Activated naive CD4-positive, alpha-beta T cell treated with anti-CD3 and anti-CD28 coated beads, Interleukin-2, amount 50 U/mL, for 72 hours (primary cell): ENCODE measurements at places on chromosomes 5 and 9. TPM values are rescaled to one million over a fixed set of nuclear protein-coding genes. Genes with fewer than 3 reads are reported as not detected.

DNA sequence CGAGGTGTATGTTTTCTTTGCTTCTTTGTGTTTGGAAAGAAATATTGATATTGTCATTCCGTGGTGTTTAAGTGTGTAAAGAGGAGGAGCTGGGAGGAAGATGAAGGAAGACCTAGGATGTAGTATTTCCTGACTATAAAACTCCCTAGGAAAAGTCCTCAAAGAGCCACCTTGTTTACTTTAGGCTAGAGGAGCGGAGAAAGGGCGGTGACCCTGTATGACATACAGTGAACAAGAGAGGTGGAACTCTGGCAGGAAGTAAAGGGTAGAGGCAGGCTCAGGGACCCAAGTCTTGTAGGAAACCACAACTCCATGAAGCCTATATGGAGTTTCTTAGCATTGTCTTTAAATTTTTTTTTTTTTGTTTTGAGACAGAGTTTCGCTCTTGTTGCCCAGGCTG is 303.9 kb downstream of the DOCK8 start:
- DNase-seq = no peak

GRCh38 chr5:172173564-172174153 is 14.4 kb downstream of the STK10 start:
- DNase-seq = peak; percentile 77

DNA sequence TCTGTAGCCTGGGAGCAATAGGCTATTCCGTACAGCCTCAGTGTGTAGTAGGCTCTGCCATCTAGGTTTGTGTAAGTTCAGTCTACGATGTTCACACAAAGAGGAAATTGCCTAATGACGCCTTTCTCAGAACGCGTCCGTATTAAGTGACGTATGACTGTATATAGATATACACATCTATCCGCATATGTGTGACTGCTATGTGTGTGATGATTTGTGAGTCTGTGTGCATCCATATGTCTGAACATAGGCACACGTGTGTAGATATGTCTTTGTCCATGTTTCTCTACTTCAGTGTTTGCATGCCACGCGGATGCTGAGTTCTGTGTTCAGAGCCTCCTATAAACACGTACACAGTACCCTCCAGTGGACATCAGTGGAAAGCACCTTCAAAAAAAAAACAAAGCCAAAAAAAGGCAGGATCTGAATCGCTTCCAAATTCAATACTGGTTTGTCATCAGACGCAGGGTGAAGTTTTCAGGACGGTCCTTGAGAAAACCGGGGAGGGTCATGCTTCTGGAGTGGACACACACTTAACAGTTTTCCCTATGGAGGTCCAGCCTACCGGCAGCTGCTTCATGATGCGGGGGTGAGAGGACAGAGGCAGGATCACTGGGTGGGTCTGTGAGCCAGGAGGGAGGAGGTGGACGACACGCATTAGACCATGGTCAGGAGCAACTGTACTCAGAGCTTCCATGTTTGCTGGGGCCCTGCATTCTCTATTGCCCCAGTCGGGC is 29.5 kb upstream of the ALDH1B1 start:
- peak; percentile 19 for DNase-seq

- DNase-seq = no peak
Measured at GRCh38 chr9:12065050-12065449, 628.1 kb upstream of the TYRP1 start.

DNA sequence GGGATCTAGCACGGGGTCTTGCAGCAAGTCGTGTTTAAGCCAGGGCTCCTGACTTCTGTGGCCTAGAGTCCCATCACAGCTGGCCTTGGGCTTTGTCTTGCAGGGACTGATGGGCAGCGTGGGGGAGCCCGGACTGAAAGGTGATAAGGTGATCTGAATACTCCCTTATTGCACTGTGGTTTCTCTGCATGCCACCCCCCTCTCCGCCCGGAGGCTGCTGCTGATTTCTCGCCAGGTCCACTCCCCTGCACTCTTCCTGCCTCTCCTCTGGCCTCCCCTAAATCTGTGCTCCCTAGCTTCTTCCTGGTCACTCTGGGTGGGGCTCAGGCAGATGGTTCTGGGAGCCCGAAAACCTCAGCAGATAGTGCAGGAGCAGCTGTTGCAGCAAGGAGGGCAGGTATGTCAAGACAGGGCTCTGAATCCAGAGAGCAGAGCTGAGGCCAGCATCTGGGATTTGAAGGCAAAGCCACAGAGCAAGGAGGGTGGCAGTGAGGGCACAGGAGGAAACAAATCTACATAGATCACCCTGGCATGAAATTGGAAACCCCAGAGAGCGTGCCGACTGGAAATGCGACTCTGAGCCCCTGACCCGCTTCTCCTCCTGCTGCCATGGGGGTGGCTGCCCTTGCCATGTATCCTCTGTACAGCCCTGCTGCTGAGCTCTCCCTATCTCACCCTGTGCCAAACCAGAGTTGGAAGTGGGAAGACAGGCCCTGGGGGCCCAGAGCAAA is 76.5 kb downstream of the COL27A1 start:
- DNase-seq = no peak

GRCh38 chr9:76390656-76391055 is 3.6 kb downstream of the RFK start:
- DNase-seq = no peak

DNA sequence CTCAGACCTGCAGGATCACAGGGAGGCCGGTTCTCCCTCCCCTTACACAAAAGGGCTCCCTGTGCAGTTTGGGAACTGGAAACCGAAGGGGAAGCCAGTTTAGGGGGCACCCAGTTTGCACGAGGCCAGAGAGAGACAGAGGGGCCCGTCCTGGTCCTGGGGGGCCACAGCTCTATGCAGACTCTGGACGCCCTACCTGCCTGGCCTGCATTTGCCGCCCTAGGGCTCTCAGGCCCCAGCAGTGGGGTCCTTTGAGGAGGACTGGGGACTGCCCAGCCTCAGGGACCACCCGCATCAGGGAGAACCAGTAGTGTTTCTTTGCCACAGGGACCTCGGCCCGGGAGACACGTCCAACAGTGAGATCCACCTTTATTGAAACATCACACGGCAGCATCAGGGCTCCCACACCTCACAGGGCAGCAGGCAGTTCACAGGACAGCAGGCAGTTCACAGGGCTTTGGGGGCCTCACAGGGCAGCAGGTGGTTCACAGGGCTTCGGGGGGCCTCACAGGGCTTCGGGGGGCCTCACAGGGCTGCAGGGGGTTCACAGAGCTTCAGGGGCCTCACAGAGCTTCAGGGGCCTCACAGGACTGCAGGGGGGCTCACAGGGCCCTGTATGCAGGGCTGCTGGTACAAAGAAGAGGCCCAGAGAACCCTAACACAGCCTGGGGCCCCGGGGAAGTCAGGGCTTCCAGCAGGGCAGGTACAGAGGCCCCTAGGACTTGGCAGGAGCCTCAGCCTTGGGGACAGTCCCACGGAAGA is 648 bp upstream of the NSMF start:
- DNase-seq = no peak

DNA sequence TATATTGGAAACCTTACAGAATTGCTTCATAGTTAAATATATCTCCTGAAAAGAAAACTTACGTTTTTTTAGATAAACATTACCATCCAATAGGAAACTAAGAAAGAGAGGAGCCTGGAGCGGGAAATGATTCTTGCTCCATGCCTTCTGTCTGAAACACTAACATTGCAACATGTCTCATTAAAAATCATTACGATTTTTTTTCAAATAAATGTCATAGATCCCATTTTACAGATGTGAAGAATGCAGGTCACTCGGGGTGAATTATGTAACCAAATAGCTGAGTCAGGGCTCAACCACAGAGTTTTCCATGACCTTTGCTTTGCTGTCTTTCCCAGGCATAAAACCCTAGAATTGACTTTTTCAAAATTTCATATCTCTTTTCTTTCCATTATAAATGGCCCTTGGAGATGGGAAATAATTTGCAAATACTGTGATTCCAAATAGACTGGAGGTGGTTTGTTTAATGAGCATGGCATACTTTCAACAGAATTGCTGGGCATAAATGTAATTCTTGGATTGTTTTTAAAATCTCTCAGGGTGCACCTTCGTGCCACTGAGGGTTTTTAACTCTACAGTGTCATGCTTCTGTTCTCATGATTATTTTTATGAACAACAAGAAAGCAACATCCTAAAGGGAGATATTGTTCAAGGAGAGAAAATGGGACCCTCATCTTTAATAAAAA is 302.8 kb downstream of the EBF1 start:
- DNase-seq = no peak

DNA sequence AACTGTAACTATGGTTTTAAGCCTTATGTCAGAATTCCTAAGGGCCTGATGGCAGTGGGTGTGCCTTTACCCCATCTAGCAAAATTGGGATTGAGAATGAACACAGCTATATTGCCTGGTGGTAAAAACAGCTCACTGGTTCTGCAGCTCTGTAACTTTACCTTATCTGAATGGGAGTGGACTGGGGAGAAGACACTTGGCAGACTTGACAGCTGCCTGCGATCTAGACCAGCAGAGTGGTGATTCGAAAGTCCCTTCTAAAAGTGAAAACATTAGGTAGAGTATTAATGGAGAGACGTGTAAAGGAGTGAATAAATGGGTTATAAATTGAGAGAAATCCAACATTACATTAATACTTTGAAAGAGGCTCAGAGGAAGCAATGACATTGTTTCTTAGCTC is 289.1 kb upstream of the EDIL3 start:
- no peak for DNase-seq

- no peak for DNase-seq
Measured at GRCh38 chr5:154850255-154851062, at the start of gene FAXDC2. TSS of gene FAXDC2 (minus strand) at chr5:154850603. CDS start at chr5:154838178, 12,425 bp downstream.

DNA sequence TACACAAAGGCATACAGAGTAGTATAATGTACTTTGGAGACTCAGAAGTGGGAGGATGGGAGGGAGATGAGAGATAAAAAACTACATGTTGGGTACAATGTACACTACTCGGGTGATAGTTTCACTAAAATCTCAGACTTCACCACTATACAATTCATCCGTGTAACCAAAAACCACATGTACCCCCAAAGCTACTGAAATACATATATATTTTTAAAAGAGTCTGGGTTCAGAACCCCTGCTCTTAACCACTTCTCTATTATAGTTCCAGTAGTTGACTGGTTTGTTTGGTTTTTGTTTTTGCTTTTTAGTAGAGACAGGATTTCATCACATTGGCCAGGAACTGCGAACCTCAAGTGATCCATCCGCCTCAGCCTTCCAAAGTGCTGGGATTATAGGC is 22.6 kb downstream of the SGTB start:
- DNase-seq = no peak

DNA sequence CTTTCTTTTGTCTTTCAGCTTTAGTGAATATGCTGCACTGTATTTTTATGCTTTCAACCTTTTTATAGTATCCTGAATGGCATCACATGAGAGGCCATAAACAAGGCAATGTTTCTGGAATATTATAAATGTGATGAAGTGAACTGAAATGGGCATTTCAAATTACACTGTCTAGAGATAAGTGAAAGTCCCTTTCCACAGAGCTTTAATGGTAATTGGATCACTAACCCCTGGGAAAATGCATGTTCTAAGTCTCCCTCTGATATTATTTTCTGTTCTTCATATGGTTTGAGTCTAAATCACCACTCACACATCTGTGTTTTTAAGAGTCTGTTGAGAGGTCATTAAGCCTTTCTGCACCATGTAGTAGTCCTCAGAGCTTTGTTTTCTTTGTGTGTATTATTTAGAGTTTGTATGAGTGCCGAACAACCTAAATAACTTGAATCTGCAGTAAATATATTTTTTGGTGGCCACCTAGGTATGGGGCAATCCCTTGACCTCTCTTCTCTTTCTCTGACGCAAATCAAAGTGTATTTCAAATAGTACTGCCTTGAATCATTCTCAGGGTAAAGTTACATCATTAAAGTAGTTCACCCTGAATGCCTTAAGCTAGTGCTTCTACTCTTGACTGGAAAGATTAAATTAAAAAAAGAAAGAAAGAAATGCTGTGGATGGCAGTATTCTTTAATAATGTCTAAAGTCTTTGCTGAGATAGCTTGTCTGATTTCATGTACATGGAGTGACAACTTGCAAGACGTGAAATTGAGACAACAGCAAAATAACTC is 1931.0 kb upstream of the CDH6 start:
- no peak for DNase-seq

DNA sequence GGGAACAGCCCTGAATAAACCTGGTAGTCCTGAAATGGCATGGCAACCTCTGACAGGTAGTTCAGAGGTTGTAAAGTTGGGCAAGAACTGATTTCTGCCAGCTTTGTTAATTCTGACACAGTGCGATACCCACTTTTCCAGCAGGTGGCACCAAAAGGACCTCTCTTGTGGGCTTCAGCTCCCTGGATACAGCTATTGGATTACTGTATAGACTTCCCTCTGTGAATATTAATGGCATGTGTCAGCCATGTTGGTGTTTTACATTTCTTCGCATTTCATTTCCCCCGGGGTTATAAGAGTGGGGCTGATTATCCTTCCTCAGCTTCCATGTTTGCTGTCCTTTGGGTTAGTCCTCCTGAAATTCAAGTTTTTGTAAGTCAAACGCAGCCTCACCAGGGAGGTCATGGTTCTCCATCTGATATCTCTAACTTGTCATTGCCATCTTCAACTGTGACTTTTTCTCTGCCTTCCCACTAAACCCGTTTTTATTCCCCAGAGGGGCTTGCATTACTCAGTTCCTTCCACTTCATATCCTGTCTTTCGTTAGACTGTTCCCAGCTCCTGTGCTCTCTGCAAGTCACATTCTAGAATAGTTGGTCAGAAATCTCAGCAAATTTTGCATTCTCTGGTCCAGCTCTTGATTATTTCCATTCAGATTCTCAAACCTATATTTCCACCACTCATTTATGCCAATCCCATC is 135.6 kb downstream of the LIFR start:
- DNase-seq = no peak

DNA sequence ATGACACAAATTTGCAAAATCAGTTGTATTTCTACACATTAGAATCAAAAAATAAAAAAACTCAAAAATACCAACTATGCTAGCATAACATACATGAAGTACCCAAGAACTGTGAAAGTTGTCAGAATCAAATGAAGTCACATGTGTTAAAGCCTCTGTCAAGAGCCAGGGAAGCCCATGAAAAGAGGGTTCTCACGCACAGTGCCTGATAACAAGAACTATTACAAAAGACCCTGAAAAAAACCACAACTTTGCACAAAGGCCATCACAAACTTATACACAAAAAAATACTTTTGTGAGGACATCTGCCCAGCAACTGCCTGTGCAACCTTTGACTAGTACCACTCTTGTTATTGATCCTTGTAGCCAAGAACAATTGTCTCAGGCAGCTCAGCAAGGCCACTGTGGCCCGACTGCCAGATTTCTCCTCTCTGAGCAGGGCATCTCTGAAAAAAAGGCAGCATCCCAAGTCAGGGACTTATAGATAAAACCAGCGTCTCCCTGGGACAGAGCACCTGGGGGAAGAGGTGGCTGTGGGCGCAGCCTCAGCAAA is 28.9 kb upstream of the HNRNPA0 start:
- DNase-seq = no peak

- DNase-seq = no peak
Measured at GRCh38 chr5:142395334-142395733, 70.5 kb upstream of the SPRY4 start.

GRCh38 chr5:138706655-138707480 is 46.4 kb upstream of the CTNNA1 start:
- no peak for DNase-seq

Gene IL9
- total RNA-seq = 0.43 TPM

Gene SLC25A2
- total RNA-seq = 0.23 TPM

Gene CENPH
- 80.4 TPM for total RNA-seq

Gene ATG12
- 59.0 TPM for total RNA-seq

Gene NUP155
- 90.6 TPM for total RNA-seq

Gene DAB2IP
- 0.18 TPM for total RNA-seq

Gene CCDC180
- 0.50 TPM for total RNA-seq

Gene SMIM33
- total RNA-seq = 0.53 TPM
